Fibroblast of lung (primary cell): ENCODE measurements at places on chromosomes 5 and 9.

DNA sequence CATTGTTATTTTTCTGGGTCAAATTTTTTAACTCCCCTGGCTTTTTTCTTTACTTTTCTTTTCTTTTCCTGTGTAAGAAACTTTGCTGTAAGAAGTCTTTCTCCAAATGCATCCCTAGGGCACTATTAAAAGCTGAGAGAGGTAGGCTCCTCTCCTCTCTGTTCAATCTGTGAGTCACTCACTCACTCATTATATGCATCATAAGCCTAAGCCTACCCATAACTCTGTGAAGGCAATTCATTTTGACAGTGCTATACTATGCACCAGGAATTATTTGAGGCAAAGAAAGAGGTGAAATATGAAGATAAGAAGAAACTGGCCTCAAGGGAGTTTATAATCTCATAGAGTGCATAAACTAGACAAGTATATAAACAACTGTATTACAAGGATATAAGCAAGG lies 67.9 kb upstream of the PRR16 start:
- peak; percentile 45 for DNase-seq

DNA sequence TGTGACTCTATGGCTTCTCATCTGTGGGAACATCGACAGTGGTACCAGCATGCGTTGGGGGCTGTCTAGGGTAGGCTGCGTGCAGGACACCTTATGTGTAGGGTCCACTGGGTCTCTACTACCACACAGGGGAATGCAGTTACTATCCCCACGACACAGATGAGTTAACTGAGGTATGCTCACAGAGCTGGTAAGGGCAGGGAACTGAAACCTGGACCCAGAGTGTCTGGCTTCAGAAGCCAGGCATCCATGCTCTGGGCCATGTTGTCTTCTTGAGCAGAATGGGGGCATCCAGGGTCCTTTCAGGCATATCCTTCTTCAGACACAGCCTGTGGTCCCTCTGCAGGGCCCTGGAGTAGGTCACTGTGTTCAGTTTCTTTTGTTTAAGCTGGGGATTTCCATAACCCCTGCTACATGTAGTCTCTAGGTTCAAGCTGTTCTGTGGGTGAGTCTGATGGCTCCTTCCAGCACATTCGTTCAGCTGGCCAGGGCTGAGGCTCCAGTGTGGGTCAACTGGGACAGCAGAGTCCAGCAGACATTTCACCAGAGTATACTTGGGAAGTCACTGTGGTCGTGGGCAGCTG lies 148.8 kb downstream of the GADD45G start:
- no peak for DNase-seq

GRCh38 chr9:33436445-33436844 lies 10.9 kb downstream of the AQP3 start:
- DNase-seq: no peak

- no peak for DNase-seq
These were observed 58.8 kb upstream of the RNF130 start for GRCh38 chr5:180130291-180130869.

- peak; percentile 86 for DNase-seq
These were observed 209.3 kb downstream of the DAB2IP start for GRCh38 chr9:121860744-121861143.

DNA sequence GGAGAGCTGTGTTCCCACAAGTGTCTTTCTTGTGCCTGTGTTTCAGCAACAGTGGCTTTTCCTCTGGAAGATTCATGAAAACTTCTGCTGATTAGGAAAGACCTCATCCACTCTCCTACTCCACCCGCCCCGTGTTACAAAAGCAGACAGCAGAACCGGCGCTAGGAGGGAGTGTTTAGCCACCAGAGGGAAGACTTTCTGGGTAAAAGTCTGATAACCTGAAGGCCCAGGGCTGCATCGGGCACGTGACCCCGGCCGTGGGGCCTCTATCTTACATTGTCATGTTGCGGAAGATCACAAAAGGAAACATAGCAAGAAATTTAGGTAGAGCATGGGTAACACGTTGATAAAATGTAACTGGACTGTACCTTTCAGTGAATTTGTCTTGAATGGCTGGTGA lies 32.0 kb upstream of the DMRT2 start:
- DNase-seq: no peak

DNA sequence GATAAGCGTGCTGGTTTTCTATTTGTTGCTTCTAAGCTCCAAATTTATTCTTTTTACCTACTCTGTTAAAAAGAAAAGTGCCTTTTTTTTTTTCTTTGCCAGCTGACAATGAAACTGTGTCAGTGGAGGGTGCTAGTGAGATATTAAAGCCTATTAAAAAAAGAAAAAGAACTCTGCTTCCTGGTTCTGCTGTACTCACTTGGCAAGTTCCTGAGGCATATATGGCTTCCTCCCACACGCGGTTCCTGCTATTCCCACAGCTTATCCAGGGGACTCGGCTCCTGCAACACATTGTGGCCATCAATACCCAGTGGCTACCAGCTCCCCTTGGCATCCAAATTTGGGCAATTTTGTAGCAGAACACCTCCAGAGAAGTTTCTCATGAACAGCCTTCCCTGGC lies 1977.7 kb upstream of the CDH9 start:
- DNase-seq: no peak

DNA sequence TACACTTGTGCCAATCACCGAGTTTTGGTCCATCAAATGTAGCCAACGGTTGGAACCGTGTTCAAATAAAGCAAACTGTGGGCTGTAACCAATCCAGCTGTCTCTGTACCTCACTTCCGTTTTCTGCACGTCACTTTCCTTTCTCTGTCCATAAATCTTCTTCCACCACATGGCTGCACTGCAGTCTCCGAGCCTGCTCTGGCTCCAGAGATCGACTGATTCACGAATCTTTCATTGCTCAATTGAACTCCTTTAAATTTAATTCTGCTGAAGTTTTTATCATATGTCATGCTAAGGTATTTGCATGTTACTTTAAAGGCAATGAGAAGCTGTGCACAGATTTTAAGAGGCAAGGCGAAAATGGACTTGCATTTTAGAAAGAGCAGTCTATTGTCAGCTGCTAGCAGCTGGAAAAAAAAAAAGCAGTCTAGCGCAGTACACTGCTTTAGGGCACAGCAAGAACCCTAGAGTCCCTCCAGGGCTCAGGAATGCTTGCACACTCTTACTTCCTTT lies 13.2 kb downstream of the TTC39B start:
- DNase-seq: no peak
